ENCODE measurements at places on chromosomes 1 and 21.

DNA sequence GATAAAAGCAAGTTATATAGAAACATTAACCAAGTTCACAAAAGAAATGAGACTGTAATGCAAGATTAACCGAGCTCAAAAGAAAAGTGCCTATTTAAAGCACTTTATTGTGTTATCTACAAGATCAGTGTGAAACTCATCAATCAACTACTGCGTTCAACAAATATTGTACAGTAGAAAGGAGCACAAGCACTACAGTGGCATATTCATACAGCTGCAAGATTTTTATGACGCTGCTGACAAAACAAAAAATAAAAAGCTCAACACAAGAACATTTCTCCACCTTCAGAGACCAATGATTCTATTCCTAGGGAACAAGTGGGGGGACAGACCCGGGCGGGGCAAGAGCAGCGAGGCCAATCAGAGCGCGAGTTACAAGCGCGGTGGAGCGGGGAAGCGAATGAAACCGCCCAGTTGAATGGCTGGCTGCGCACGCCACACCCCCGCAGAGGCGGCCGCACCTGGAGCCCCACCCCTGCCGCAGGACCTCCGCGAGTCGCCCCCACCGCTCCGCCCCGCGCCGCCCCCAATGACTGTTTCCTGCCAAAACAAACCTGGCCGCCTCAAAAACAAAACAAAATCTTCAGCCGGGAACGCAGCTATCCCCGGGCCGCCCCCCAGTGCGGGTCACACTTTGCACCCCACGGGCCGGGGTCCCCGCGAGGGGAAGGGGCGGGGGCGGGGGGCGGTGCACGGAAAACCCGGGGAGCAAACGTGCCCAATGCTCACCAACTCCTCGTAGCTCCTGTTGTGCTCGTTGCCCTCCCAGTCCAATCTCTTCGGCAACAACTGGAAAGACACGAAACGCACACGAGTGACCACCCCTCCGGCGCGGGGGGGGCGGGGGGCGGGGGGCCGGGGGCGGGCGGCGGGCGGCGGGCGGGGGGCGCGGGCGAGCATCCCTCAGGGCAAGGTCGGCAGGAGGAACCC, 1.1 kb downstream of the BRWD1 start:
- peak; percentile 92 for DNase-seq

GRCh38 chr1:156959414-156959813, 39.0 kb downstream of the LRRC71 start:
- no peak for DNase-seq

GRCh38 chr1:245622332-245623014, 467.7 kb downstream of the KIF26B start:
- peak; percentile 36 for DNase-seq

- peak; percentile 30 for DNase-seq
These were observed 164.2 kb upstream of the C1orf21 start for GRCh38 chr1:184222652-184223052.

DNA sequence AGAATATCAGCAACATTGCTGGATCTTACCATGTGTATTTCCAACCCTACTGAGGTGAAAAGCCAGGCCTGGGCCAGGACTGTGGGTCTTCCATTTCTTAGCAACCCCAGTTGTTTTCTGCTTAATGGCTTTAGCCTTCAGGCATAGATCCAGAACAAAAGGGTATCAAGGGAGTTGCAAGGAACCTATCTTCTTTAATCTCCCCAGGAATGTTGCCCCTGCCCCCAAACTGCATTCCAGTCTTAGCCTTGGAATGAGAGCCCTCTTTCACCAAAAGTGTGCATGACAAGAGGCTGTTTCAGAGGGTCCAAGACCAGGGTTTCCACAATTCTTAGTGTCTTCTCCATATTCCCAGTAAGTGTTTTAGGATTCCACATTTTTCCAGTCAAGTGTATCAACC, 87.9 kb upstream of the SOX13 start:
- DNase-seq: peak; percentile 99

GRCh38 chr1:184419350-184420161, 32.7 kb downstream of the C1orf21 start:
- no peak for DNase-seq

DNA sequence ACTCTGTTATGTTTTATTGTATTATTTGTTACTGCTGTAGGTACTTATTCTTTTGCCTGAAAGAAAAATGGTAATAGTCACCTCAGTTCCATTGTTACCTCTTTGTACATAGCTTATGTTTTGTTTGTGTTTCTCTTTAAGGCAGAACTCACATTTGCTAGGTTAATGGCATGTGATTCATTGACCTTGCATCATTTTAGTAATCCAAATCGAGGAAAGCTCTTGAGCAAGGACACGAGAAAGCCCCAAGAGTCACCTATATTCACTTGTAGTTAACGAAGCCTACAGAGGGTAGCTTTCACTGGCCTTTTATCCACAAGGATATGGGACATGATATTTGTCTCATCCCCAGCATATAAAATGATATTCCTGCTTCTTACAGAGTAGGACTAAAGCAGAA, 1765.2 kb downstream of the NCAM2 start:
- DNase-seq: no peak
